ENCODE measurements at places on chromosomes 2 and 18.

GRCh38 chr18:37440206-37440605 is 125.4 kb downstream of the CELF4 start:
- no peak for DNase-seq

- no peak for DNase-seq
These were observed at the start of gene PSMA8 for GRCh38 chr18:26133652-26134051. Gene PSMA8 (plus strand): TSS chr18:26133869. CDS start chr18:26133966, 97 bp downstream.

GRCh38 chr2:85635011-85635410 is 19.0 kb downstream of the USP39 start:
- DNase-seq = no peak

DNA sequence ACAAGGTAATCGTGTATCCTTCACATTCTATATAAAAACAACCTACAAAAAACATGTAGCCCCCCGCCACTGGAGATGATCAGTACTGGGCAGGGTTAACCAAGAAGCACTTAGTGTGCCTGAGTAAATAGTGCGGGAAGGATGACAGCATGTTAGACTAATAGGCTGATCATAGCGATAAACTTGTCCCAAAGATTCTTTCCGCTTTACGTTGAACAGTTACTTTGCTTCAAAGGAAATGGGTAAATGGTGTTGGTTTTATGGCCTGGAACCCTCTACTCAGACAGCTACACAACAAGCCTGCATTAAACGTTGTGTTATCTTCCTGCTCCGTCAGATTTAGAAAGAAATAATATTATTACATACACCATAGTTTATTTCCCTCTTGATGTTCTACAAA is 67.7 kb downstream of the CTAGE1 start:
- DNase-seq = no peak

DNA sequence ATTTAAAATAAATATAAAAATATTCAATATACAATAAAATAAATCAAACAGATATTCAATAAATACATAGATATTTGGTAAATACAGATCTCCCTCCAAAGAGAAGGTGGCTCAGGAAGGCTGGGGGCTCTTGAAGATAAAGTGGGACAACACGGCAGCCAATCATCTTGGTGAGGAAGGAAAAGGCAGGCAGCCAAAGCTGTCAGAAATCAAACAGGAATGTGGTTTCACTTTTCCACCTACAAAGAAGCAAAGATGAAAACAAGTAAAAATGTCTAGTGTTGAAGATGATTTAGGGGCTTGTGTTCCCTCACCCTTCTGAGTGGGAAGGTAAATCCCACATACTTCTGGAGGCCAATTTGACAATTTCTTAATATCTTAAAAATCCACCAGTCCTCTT is 85.7 kb downstream of the B3GNT2 start:
- DNase-seq = no peak

GRCh38 chr2:163736433-163737189 is 803 bp upstream of the FIGN start:
- DNase-seq = no peak
